ENCODE measurements at places on chromosomes 12 and 14.

DNA sequence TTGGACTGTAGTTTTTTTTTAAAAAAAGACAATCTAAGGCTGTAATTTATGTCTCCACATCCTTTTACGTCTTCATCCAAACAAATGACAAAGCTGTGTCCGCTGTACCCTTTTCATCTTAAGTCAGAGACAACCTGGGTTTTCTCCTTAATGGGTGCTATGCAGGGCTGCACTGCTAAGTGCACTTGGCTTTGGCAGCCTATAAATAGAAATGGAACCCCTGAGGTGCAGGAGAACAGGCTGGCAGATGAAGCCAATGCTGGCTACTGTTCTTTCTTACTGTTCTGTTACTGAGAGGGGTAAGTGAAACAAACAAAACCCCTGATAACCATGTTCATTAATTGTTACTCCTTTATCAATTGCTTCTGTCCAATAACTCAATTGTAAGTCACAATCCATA lies 47.1 kb upstream of the KICS2 start:
- H3K27ac ChIP-seq, result no peak overlapping the region
- H3K27me3 ChIP-seq, result no peaks in the 10 kb centered on the region
- no peaks in the 10 kb centered on the region for H3K36me3 ChIP-seq

DNA sequence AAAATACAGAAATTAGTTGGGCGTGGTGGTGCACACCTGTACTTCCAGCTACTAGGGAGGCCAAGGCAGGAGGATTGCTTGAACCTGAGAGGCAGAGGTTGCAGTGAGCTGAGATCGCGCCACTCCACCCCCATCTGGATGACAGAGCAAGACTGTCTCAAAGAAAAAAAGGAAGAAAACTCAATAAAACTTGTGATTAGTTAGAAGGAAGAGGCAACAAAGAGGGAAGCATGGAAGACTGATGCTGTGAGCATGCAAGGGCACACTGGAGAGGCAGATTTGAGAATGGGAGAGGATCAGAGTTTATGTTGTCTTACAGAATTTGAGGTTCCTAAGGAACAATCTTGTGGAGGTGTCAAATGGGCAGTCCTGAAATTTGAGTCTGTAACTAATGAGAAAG lies 2.8 kb upstream of the ZC2HC1C start:
- DNase-seq, result no peak
- no peak overlapping the region for H3K27ac ChIP-seq
- H3K36me3 ChIP-seq, result no peaks in the 10 kb centered on the region
- H3K27me3 ChIP-seq, result no peaks in the 10 kb centered on the region

GRCh38 chr12:11839091-11839641 lies 189.7 kb downstream of the ETV6 start:
- H3K4me3 ChIP-seq, result no peak overlapping the region
- no peak overlapping the region for H3K27ac ChIP-seq
- peaks cover 3% of the 10 kb centered on the region for H3K4me1 ChIP-seq
- no peaks in the 10 kb centered on the region for H3K36me3 ChIP-seq
- no peaks in the 10 kb centered on the region for H3K27me3 ChIP-seq

DNA sequence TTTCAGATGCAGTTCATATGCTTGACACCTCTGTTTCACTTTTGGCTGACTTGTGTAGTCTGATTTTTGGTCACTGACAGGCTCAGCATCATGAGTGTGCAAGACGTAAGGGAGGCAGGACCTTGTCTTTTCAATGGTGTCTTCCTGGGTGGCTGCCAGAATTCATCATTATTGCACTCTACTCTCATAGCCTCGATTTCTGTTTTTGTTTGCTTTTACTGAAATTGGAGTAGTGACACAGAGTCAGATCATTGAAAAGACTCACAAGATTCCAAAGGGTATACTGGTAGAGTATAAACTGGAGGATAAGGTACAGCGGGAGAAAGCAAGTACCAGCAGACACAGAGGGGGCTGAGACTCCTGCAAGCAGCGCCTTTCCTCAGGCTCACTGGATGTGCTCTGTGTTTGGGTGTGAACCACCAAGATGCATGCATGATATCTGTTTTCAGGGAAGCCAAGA lies 126.3 kb upstream of the FGD4 start:
- no peaks in the 10 kb centered on the region for H3K27me3 ChIP-seq
- H3K4me3 ChIP-seq, result no peak overlapping the region
- no peak for DNase-seq
- no peaks in the 10 kb centered on the region for H3K36me3 ChIP-seq

GRCh38 chr14:57080691-57081090 lies 188.0 kb downstream of the EXOC5 start:
- no peaks in the 10 kb centered on the region for H3K36me3 ChIP-seq
- H3K27ac ChIP-seq, result no peak overlapping the region
- H3K4me1 ChIP-seq, result no peaks in the 10 kb centered on the region
- no peak for DNase-seq

Data from hepatocyte (in vitro differentiated cells).